ENCODE measurements at places on chromosomes 12 and 14.

- no peak for DNase-seq
These were observed 29.7 kb downstream of the CHGA start for GRCh38 chr14:92952481-92953298.

GRCh38 chr14:96442355-96442754 is 50.4 kb downstream of the AK7 start:
- DNase-seq: no peak

DNA sequence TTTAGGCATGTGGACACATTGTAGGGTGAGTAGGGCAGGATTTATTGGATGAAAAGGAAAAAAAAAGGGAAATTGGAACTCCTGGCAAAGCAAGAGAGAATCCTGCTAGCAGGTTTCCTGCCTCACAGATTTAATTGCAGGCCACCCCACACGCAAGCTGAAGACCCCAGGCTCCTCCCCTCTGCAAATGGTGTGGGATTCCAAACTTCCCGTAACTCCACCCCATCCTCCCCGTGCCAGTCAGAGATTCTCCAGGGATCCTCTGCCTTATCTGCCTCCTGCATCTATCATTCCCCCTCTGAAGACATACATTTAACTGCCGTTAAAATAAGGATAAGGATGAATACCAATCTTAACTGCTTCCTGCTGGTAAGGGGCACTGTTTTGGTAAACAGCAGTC is 249.8 kb upstream of the GARIN2 start:
- DNase-seq: no peak

- no peak for DNase-seq
These were observed 276.1 kb upstream of the LMO3 start for GRCh38 chr12:16881986-16882570.

DNA sequence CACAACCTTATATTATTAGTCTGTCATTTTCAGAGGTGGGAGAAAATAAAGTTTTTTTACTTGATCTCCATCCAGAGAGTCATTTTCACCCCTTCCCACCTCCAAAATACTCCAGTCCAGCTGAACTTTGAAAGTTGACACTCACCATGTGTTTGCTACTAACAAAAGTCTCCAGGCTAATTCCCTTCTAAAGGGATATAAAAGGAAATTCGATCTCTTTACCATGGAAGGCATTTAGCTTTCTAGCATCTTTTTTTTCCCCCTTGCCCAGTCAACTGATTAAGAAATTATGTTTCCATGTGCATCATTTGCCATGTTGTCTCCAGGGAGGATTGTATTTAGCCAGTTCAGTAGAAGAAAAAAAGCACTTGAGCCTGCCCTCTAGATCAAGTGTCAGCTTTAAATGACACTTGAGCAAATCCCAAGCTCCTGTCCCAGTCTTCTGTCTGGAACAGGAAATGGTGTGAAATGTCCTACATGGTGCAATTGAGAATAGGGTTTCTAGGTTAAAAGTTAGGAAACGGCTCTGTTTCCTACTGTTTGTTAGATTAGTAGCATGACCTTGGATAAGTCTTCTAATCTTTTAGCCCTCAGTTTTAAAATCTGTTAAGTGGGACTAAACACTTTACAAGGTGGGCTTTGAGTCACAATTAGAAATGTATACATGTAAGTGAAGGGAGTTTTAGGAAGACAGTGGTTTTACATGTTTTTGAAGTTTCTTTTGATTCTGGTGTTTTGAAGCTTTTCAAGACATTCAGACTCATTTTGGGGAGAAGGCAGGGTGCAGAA is 67.2 kb downstream of the GNS start:
- no peak for DNase-seq

GRCh38 chr12:107992870-107993451 is 136.1 kb upstream of the WSCD2 start:
- DNase-seq: no peak

All from activated CD4-positive, alpha-beta T cell treated with anti-CD3 and anti-CD28 coated beads, Interleukin-2, amount 50 U/mL, for 48 hours (primary cell).